Subcutaneous adipose tissue (tissue), 4 donors: ENCODE measurements at places on chromosomes 2 and 18. TPM values are rescaled to one million over a fixed set of nuclear protein-coding genes. Genes with fewer than 3 reads are reported as not detected.

NEURL3 gene
- total RNA-seq: not detected

IL36B gene
- total RNA-seq: not detected

CDH2 gene
- total RNA-seq: 0.22 TPM

HPCAL1 gene
- total RNA-seq: 43.0 TPM

MDH1B gene
- total RNA-seq: 0.17 TPM
